ENCODE measurements at places on chromosomes 12 and 14.

DNA sequence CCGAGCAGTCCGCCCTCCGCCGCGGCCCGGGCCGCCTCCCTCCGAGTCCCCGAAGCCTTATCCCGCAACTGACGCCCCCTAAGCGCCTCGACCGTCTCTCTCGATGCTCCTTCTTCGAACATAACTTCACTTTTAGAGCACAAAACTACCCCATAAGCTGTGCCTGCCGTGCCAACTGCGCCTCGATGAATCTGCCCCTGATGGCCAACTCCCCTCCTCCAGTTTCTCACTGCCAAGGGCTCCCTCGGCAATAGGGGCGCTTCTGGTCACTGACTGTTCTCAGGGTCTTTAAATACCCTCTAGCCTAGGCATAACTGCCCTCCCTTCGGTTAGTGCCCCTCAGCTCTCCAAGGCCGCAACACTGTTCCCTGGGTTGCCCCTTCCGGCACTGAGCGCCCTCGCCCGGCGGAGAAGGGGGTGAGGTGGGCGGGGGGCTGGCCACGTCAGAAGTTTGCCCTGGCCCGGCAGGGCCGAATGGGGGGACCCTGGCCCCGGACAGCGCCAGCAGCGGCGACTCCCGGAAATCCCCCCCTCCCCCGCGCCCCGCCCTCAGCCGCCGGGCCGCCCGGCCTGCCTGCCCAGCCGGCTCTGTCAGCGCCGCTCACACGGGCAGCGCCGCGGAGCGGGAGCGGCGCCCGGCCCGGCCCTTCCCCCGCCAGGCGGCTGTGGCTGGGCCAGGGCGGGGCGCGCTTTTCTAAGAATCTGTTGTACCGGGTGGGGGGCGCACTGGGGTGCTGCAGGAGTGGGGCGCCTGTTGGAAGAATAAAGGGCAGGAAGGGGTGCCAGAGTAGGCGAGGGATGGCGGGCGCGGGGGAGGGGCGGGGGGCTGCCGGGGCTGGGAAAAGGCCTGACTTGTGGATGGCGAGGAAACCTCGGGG lies 10.6 kb downstream of the RARG start:
- peak; percentile 42 for DNase-seq

DNA sequence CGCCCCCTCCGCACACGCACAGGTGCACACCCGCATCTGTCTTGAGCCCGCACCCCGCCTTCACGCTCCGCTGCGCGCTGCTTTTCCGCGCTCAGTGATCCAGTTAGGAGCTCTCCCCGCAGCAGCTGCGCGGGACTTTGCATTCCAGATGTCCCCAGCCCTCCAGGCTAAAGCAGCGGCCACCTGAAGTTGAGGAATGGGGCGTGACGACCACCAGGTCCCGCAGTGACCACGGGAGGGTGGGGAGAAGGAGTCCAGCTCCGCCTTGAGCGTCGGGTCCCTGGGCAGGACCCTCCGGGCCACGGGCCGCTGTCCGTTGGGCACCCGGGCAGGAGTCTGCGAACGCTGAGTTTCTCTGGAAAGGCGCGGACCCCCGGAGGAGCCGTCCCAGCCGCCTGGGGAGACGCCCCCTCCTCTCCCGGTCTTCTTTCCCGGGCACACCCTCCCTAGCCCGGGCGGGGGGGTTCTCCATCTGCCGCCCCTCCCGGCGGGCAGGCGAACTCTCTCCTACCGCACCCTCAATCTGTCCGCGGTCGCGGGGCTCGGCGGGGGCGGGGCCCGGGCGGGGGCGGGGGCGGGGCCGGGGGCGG lies 334 bp upstream of the TMEM132C start:
- DNase-seq, result no peak

GRCh38 chr12:3366451-3367110 lies 124.4 kb upstream of the PRMT8 start:
- no peak for DNase-seq

- peak; percentile 56 for DNase-seq
Measured at GRCh38 chr14:59688224-59689170, 111.9 kb upstream of the CCDC175 start.

DNA sequence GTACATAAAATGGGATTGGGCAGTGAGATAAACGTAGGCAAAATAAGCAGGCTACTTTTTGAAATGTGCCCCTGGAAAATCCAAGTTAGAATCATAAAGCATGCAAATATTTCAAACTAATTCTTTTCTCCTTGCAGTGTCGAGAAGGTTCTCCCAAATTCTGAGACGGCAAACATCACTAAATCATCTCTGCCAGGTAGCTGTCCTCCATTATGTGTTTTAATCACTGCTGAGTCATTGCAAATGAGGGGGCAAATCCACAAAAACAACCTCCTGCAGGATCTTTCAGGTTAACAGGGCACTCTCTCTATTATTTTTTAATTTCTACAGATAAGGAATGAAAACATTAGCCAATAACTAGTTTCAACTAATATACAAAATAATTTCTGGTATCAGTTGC lies 63.2 kb upstream of the RIC8B start:
- no peak for DNase-seq

GRCh38 chr14:104451474-104451873 lies 128.1 kb upstream of the C14orf180 start:
- DNase-seq, result no peak

DNA sequence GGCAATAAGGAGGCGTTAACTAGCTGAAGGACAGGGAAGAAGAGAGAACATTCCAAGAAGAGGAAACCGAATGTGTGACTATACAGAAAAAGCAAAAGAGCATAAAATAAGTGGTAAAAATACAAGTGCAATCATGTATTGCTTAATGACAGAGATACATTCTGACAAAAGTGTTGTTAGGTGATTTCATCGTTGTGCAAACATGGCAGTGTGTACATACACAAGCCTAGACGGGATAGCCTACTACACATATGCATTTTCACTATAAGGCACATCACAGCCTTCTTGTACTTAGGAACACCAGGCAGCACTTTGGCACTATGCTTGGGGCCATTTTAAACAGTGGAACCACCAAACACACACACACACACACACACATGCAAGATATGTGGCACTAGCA lies 299.3 kb downstream of the BCAT1 start:
- DNase-seq, result no peak

DNA sequence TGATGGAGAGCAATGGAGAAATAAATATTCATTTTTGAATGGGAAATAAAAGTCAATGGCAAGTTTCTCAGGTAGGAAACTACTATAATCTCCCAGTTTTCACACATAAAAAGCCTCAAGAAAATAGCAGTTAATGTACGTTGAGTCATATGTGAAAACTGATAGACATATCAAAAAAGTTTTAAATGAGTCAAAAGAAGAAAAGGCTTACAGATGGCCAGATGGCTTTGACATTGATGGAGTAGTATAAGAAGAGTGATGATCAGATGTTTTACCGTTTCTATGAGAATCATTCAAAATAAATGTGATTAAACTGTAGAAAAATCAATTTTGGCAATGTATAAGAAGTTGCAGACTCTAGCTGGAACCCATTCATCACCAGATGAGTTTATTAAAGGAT lies 97.8 kb downstream of the LLPH start:
- no peak for DNase-seq

DNA sequence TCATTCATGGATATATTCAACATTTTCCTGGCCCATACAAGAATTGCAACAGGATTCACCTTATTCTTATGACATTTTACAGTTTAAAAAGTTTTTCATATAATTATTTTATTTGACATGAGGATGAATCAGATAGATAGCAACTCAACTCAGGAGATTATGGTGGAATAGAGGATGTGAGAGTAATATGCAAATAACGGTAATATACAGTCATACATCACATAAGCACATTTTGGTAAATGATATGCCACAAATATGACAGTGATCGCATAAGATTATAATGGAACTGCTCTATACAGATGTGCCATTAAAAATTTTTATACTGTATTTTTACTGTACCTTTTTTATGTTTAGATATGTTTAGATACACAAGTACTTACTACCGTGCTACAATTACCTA lies 24.1 kb upstream of the CRADD start:
- DNase-seq, result no peak

DNA sequence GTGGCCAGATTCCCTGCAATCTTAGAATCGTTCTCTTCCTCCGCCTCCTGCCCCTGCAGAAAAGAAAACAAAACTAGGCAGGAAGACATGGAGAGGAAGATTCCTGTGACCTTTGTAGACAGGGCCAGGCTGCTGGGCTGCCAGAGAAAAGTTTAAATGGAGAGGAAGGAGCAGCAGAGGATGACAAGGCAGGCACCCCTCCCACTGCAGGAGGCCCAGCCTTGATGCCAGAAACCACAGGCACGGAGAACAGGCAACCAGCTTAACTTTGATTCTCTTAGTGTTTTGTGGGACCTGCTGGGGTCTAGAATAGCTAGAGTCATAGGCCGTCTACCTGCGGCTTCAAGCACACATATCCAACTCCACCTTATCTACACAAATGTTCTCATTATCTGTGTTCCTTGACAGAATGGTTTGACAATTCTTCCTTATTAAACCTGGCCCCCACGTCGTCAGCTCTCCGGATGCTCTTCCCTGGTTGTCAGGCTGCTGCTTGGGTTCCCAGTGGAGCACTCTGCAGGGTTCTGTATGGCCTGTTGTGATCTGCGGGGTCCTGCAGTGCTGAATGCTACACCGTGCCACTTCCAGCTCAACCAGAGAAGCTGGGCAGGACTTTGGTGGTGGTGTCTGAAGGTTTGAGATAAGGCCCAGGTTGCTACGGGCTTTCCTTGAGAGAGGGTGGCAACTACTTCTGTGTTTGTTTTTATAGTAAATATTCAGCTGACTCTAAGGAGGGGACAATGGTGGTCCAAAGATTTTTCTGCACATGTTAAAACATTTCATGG lies 609.5 kb downstream of the AACS start:
- no peak for DNase-seq

GRCh38 chr12:114238808-114239207 lies 167.1 kb downstream of the TBX5 start:
- DNase-seq, result no peak

GRCh38 chr14:23177181-23177580 lies 6.3 kb downstream of the SLC7A8 start:
- DNase-seq, result no peak

GRCh38 chr12:124279846-124280360 lies 15.0 kb upstream of the RFLNA start:
- DNase-seq, result no peak

GRCh38 chr12:69633061-69633460 lies 22.4 kb upstream of the LRRC10 start:
- DNase-seq, result no peak

All from NCI-H2171 treated with DMSO at 0.1 percent for 48 hours (cell line).